ENCODE measurements at places on chromosomes 5 and 9.

DNA sequence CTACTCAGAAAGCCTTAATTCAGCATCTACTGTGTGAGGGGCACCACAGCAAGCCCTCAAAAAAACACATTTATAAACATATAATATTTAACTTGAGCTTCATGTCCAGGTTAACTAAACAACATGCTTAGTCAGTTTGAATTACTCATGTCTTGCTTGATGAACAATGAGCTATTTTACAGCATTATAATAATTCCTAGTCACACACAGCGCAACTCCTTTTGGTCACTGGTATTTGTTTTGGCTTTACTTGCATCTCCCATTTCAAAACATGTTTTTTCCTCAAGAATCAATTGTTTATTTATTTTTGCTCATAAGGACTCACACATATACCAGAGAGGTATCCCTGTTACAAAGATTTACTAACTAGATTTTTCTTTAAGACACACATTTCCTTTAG, 616.7 kb upstream of the DAB2 start:
- no peak for DNase-seq

GRCh38 chr5:138488481-138488945, 23.2 kb downstream of the EGR1 start:
- DNase-seq, result no peak

DNA sequence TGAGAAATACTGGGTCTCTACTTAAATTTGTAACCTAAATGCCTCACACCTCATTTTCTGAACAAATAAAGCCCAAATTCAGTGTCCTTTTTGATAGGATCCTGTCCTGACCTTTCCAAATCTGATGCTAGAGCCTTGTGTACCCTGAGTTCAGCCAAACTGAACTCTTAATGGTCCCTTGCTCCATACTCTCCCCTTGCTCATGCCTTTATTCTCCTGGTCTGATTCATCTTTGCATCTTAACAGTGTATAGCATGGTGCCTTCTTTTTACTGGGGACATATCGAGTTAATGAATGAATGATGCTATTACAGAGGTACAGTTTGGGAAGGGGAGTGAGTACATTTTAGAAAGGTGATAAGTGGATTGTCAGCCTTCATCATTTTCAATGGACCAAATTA, 9.2 kb downstream of the NSD1 start:
- DNase-seq, result no peak

- no peak for DNase-seq
Measured at GRCh38 chr9:91075279-91075678, 273.7 kb downstream of the SYK start.

GRCh38 chr5:33595303-33595702, 154.5 kb downstream of the TARS1 start:
- DNase-seq, result no peak
